ENCODE measurements at places on chromosomes 5 and 9.

GRCh38 chr9:12740845-12741244 is 34.0 kb upstream of the LURAP1L start:
- no peak for DNase-seq

GRCh38 chr9:112554516-112554915 is 67.9 kb downstream of the KIAA1958 start:
- DNase-seq, result no peak

DNA sequence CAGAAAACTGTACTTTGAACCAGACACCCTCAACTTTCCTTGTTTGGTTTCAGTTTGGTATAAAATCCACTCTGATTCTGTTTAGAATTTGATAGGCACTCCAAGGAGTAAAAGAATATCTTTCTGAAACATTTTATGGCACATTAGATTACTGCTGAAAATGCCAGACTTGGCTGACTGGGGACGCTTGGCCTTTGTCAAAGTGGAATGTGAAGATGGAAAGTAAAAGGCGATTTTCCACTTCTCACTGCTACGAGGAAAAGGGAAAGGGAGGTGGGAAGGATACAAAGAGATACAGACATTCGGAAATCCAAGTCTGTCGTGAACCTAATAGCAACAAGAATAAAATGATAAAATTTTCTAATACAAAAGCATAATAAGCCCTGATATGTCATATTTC is 203.9 kb downstream of the DMRT2 start:
- no peak for DNase-seq

GRCh38 chr5:135039271-135040033 is 5.4 kb upstream of the PITX1 start:
- DNase-seq, result no peak

All from SK-MEL-5 (cell line).